ENCODE measurements at places on chromosomes 13 and 19.

DNA sequence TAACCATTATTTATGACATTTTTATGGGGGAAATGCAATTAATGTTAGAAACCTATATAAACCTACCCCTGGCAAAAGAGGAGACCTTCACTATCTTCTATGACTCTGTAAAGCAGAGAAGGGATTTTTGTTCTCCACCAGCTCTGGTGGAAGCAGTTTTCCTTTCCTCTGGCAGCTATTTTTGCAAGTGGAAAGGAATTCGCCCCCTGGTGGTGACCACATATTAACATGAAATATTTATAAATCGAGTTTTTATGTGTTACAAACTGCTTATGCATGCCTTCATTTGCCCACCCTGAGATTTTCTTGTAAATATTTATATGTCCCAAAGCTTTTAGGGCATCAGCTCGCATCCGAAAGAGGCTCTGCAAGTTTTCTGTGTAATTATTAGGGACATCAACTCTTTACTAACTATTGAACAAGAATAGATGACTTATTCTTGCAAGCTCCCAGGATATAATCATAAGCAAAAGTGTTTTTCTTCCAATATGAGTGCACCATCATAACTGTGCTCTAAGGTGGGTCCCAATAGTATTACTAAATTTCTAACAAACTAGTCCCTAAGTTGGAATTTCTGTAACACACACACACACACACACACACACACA, 62.4 kb downstream of the SERTM1 start:
- no peak for DNase-seq

DNA sequence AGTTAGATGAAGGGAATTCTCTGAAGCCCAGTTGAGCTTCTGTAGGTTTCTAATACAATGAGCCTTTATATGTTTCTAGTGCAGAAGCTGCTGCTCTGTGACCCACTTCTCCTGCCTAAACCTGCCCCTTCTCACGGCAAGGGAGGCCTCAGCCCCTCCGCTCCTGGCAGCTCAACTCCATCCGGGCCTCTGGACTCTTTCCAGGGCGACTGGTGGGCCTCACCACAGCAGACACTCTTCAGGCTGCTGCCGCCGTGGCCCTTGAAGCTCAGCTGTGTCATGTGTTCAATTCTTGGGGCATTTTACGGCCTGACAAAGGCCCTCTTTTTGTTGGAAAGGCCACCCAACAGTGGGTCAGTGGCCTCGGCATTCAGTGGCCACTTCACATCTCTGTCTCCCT, 10.0 kb upstream of the C19orf33 start:
- no peak for DNase-seq

DNA sequence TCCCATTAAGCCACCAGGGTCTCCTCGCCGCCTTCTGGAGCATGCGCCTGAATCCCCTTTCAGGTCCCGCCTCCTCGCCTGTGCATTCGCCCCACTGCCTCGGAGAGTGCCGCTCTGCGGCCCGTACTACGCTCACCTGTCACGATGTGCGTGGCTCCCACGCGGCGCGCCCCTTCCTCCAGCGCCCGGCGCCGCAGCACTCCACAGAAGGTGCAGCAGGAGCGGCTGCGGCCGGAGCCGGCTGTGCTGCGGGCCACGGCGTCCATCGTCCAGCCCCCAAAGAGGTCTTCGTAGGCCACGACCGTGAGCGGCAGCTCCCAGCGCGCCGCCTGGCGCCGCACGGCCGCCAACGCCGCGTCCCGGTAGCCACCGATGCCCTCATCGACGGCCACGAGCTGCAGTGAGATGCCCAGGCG, 4.3 kb downstream of the CTU1 start:
- DNase-seq: no peak

GRCh38 chr13:98393873-98394272, 183.0 kb downstream of the STK24 start:
- no peak for DNase-seq

GRCh38 chr13:24083141-24083540, 77.4 kb upstream of the SPATA13 start:
- no peak for DNase-seq

- peak; percentile 37 for DNase-seq
These were observed 3.5 kb downstream of the MKNK2 start for GRCh38 chr19:2047449-2048103.

- no peak for DNase-seq
These were observed 114.2 kb downstream of the NUFIP1 start for GRCh38 chr13:44874886-44875630.

DNA sequence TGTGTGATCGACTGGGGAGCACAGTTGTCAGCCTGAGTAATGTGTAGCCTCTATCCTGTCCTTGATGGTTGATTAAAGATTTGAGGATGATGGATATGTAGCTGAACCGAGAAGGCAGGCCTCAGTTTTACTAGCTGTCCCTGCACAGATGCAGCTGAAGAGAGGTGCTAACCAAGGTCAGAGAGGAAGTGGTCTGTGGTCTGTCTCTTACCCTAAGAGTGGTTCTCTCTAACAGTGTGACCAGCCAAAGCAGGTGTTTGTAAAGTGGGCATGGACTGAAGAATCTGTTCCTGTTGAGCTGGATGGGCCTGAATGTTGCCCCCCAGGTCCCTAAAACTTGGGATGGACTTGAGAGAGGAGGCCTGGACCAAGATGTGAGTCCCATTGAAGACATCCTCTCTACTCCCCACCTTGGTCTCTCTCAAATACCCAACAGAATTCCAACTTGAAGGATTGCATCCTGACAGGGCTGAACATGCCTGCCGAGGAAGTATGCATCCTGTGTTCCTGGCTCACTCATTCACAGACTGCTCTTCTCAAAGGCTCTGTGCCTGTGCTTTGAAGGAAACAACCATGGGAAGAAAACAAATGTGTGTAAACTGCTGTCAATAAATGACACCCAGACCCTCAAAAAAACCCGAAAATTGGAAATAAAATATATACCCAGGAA, 223.8 kb downstream of the MAB21L1 start:
- DNase-seq: no peak

DNA sequence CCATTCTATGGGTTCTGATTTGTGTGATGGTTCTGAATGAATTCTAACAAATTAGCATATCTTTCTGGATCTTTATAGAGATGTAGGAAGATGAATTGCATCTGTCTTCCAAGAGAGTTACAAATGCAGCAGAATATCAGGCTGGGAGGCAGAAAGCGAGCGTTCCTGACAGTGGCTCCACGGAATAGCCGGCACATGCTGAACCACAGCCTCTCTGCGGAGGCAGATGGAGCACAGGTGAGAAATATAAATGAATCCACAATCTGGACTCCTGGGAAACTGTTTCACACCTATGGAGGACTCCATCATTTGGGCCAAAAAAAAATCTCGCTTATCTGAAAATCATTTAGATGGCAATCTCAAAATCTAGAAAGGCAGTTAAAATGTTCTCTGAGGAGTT, 34.5 kb upstream of the WASF3 start:
- DNase-seq: no peak

GRCh38 chr13:30570691-30571090, 47.0 kb upstream of the USPL1 start:
- no peak for DNase-seq

DNA sequence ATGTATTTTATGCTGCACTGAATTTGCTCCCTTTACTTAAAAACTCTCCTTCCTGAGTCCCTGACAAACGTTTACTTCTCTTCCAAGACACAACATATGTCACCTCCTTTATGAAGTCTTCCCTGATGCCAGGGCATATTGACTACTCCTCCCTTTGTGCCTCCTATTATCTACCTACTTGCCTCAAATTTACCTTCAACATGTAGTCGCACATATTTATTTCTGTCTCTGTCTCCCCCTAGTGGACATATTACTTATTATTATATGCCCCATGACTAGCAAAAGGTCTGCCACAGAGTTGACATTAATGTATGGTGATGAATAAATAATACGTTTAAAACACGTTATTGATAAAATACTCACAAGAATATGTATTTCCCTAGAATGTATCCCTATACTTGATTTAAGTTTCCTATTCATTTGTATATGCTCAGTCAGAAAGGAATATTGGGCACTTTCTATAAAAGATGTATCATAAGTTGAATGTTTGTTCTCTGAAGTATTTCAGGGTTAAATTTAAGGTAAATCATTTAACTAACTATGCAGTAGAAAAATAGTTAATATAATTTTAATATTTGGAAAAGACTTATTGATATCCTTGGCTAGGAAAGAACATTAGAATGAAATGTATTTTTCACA, 250.3 kb upstream of the ATXN8OS start:
- no peak for DNase-seq

DNA sequence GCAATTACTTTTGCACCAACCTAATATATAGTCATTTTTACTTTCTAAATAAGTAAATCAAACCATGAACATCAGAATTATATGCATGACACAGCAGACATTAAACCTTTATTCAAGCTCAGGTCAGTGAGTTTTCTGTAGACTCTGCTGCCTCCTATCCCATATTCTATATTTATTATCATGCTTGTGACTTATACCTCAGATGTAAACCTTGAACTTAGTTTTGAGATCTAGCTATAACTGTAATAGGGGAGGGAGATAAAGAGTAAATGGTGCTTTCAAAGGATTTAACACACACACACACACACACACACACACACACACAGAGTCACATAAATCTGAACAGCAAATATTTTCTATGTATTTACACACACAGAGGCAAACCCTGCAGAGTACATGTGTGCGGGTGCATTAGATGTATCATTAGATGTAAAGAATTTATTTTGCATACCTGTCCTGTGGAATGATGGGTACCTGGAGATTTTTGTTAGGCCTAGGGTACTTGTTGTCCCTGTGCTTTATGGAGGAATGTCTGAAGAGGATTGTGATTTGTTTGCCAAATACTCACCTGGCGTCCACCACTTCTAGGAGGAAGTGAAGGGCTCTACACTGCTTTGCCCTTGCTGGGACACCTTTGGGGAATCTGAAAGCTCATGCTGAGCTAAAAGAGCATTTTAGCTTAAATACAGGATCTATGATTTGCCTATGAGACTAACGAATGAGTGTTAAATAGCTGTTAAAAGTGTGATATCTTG, 521.9 kb downstream of the KLF5 start:
- no peak for DNase-seq

DNA sequence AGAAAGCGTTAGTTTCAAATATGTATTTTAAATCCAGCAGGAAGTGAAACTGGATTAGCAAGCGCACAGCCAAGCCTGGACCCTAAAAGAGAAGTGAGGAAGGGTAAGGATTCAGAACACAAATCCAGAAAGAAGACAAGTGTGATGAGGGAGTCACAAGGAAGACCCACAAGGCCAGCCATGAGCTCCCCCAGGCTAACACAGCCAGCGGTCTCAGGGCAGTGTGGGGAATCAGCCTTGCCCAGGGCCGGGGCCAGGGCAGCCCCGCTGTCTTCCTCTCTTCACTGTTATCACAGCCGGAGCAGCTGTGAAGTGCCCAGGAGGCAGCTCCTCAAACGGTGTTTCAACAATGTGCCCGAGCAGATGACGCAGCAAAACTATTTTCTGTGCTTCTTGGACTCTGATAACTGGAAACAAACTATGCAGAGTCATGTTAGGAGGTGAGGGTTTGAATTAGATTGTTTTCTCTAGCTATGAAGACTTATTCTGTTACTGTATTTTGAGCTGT, 12.2 kb upstream of the CDC16 start:
- no peak for DNase-seq

- DNase-seq: no peak
These were observed 590 bp downstream of the LILRB5 start for GRCh38 chr19:54256250-54257115.

GRCh38 chr13:82740442-82740841, 1141.8 kb downstream of the SLITRK1 start:
- DNase-seq: no peak

DNA sequence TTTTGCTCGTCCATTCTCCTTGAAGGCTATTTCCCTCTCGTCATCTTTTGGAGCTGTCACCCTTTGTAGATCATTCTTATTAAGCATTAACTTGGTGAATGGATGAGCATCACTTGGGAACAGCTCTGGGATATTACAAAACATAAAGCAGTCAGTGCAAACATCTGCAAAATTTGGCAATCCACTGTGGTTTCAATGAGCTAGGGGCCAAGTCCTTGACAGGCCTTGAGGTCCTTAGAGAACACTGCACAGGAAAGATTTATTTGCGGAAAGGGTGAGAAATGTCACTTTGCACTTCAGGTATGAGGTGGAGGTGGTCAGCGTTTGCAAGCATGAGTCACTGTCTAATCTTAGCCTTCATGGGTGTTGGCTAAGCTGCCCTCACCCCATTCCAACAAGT, 239.7 kb upstream of the MAB21L1 start:
- no peak for DNase-seq

DNA sequence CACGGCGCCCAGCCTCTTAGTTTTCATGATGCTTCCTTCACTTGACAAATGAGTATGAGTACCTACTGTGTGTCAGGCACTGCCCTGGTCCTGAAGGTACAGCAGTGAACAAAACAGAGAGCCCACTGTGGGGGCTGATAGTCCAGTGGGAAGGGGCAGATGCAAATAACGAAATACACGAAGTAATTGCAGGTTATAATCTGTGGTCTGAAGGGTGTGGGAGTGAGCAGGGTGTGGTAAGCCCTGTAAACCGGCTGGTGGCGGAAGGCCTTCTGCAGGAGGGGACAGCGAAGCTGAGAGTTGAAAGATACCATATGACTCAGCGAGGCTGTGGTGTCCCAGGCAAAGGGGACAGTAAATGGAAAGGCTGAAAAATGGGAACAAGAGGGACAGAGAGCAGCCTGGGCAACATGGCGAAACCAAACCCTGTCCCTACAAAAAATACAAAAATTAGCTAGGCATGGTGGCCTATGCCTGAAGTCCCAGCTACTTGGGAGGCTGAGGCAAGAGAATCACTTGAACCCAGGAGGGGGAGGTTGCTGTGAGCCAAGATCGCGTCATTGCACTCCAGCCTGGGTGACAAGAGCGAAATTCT, 60.5 kb downstream of the MAP4K1 start:
- peak; percentile 14 for DNase-seq

DNA sequence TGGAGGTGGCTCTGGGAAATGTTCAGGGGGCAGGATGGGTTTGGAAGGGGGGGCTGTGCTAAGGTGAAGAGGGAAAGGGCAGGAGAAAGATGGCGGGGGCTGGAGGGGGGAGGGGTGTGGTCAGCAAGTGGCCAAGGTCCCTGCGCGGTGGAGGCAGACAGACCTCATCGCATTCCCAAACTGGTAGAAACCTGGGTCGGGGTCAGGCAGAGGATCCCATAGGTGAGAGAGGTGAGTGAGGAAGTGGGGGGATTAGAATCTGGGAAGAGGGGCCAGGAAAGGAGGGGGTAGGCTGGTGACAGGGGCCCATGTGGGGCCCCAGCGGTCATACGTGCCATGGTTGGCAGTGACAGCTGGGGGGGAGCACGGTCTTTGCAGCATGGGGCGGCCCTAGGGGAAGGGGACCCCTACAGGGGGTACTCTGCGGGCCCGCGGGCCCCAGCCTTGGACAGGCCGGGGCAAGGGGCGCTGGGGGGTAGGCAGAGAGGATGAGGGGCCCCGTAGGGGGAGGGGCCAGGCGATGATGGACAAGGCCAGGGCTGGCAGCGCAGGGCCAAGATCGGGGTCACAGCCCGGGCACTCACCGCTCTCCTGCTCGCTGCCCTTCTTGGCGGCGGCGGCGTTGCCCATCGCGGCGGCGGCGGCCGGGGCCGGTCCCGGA, 514 bp downstream of the PRKACA start:
- no peak for DNase-seq

Data from T-helper 22 cell (primary cell).